ENCODE measurements at places on chromosomes 6 and 20.

GRCh38 chr6:2865694-2866151 lies 24.1 kb upstream of the SERPINB1 start:
- no peak for DNase-seq

GRCh38 chr6:12245360-12245759 lies 44.8 kb upstream of the EDN1 start:
- DNase-seq = no peak

DNA sequence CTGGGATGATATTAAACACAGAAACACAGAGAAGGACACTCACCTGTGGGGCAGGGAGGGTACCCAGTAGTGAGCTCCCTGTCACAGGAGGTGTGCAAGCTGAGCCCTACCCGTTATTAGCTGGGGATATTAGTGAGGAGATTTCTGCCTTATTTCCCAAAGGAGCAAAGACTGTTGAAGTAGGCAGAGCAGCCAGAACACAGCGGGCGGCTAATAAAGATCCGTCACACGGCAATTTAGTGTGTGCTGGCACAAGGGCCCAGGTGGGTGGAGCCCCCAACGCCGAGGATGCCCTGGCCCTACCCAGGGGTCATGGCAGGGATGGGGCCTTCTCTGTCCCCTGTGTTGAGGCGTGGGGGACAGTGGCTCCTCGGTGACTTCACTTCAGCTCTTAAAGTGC lies 8.3 kb downstream of the VSTM2L start:
- no peak for DNase-seq

- no peak for DNase-seq
These were observed 50.2 kb downstream of the STK35 start for GRCh38 chr20:2151858-2152281.

- DNase-seq = peak; percentile 13
These were observed 31.1 kb downstream of the CEBPB start for GRCh38 chr20:50221501-50222308.

DNA sequence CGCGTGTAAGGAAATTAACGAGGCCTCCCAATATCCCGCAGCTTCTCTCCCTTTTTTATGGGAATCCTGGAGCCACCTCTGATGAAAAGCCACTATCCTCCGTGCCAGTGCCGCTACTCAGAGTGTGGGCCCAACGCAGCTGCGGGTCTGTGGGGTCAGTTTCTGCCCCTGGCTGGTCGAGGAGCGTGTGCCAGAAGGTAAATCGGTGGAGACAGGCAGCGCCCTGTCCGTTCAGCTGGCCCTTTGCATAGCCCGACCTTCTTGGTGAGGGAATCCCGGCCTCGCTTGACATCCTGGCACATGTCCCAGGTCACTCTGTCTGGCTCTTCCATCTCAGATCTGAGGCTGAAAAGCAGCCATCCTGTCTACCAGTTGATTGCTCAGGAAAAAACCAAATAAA lies 4.6 kb downstream of the THBS2 start:
- peak; percentile 6 for DNase-seq

DNA sequence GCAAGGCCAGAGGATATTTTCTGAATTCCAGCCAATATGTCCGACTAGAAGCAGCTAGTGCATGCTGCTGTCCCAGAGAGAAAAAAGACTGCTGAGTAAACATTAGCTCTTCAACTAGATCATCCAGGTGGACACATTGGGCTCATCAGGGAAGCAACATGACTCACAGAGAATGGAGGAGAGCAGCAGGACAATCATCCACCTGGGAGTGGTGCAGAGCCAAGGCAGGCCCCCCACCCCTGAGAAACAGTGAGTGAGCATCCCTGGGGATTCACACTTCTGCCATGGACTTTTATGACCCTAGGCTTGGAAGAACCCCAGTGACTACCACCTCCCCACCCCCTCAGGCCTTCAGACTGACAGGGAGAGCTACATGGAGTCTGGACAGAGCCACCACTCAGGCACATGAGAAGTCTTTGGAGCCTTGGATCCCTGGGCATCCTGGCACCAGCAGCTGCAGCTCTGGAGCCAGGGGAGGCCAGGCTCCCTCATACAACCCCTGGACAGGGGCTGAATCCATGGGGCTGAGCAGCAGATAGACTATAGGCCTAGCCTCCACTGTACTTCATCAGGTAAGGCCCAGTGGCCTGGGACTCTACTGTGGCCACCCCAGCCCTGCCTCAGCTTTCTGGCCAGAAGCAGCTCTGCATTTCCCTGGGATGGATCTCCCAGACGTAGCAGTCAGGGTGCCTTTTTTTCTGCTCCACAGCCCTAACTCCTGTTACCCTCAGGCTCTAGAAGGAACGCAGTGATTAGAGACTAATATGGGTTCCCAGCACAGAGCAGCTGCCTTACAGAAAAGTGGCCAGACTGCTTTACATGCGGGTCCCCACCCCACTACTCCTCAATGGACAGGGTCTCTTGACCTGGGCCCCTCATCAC lies 82.9 kb upstream of the RNF217 start:
- DNase-seq = no peak

GRCh38 chr6:27296106-27296783 lies 15.8 kb downstream of the POM121L2 start:
- no peak for DNase-seq

DNA sequence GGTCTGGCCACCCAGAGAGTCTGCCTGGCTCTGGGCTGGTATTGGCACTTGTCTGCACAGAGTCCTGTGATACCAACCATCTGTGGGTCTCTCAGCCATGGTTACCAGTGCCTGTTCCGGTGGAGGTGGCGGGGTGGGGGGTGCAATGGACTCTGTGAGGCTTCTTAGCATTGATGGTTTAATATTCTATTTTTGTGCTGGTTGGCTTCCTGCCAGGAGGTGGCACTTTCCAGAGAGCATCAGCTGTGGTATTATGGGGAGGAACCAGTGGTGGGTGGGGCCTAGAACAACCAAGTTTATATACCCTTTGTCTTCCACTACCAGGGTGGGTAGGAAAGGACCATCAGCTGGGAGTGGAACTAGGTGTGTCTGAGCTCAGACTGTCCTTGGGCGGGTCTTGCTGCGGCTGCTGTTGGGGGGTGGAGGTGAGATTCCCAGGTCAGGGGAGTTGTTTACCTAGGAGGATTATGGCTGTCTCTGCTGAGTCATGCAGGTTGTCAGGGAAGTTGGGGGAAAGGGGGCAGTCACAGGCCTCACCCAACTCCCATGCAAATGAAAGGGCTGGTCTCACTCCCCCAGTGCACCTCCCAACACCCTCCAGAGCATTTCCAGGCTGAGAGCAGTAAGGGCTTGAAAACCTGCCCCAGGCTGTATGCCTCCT lies 117.5 kb downstream of the FLRT3 start:
- no peak for DNase-seq

DNA sequence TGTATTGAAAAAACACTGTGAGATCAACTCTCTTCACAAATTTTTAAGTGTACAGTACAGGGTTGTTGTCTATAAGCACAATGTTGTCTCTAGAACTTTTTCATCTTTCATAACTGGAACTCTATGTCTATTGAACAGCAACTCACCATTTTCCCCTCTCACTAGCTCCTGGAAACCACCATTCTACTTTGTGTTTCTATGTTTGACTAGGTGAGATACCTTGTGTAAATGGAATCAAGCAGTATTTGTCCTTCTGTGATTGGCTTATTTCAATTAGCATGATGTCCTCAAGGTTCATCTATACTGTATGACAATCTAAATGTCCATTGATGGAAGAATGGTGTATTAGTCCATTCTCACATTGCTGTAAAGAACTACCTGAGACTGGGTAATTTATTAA lies 210.1 kb upstream of the FUT9 start:
- no peak for DNase-seq

DNA sequence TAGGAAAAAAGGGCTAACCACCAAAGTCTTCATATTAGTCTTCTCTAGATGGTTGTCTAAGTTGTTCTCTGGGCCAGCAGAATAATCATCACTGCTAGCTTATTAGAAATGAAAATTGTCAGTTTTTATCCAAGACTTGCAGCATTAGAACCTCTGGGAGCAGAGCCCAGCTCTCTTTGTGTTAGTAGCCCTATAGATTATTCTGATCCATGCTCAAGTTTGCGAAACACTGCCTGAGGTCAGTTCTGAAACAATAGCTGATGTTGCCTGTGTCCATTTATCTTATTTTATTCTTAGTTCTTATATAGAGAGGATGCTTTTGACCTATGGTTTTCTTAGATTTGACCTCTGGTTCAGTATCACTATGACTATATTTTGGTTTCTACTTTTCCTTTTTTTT lies 66.9 kb downstream of the BCKDHB start:
- no peak for DNase-seq

DNA sequence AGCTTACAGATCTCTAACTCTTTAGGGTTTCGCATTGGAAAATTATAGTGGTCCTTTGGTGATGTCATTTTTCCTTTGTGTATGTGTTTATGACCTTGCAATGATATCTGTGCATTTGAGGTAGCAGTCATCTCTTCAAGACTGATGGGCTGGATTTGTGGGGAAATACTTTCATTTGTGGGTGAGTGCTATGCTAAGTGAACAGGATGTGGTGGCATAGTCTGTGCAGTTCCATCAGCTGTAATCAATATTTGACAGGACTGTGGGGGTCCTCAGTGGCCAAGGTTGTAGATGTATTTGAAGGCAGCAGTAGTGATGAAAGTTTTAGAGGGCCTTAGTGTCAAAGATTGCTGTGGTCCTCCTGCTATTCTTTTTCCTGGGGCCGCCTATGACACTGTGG lies 79.5 kb downstream of the CYP39A1 start:
- no peak for DNase-seq

DNA sequence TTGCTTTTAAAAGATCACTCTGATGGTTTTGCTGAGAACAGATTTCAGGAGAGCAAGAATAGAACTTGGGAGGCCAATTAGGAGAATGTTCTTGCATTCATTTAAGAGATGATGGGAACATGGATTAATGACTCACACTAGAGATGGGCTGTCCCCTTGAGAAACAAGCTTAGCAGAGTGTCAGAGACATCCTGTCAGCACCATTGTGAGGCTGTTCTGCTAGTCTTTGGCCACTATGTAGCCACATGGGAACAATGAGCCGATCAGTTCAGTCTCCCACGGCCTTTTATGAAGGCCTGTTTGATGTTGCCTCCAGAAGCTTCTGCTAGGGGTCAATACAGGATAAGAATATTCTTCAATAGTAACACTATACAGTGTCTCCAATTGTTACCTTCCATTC lies 113.0 kb upstream of the EYA4 start:
- DNase-seq = no peak

- DNase-seq = no peak
These were observed 353.2 kb downstream of the BTBD3 start for GRCh38 chr20:12270863-12271262.

DNA sequence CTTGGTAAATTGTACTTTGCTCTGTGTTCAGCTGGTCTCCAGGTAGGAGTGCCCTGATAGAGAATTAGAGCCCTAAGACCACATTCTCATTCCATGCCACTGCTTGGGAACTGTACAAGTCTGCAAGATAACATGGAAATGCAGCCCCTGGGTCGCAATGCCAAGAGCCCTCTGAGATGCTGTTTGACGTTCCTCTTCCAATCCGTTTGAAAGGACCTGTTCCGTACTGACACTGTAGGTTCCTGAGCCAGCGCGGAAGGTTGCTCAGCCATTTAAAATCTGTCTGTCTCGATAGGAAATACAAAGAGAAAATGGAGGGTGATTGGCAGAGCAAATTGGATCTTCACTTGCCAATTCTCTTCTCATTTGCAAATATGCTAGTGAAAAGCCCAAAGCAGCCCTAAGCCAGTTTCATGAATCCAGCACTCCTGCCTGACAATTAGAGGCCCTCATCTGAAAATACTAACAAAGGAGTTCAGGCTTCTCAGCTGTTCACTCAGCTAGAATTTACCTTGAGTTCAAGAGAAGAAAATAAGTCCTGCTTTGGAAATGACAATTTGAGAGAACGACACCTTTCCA lies 100.6 kb upstream of the AFDN start:
- no peak for DNase-seq

DNA sequence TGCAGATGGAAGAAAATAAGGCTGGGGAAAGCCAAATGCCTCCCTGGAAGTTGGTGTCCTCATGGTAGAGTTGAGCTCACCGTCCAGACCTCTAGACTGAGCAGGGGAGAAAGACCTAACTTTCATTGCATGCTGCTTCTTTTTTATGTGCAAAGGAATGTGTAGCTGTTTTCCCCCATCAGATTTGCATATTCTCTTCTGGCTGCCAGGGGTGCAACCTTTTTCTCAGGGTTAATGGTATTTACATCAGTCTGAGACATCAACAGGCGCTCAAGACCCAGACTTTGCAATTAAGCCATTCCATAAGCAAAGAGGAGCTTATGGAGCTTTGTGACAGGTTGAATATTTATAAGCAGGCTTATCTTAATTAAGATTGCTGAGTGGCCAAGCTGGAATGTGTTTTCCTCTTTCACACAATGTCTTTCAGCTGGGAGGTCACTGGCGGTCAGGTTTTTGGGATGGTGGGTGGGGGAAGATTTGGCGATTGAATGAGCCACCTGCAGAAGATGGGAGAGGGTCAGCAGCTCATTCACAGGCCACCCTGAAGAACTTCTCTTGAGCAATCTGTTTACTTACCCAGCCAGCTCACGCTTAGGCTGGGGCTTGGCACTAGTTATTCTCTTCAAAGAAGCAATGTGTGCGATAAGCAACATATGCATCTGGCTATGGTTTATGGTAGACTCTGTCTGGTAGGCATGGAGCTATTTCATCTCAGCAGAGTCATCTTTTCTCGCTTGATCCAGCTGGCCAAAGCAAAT lies 88.6 kb downstream of the SCP2D1 start:
- no peak for DNase-seq

DNA sequence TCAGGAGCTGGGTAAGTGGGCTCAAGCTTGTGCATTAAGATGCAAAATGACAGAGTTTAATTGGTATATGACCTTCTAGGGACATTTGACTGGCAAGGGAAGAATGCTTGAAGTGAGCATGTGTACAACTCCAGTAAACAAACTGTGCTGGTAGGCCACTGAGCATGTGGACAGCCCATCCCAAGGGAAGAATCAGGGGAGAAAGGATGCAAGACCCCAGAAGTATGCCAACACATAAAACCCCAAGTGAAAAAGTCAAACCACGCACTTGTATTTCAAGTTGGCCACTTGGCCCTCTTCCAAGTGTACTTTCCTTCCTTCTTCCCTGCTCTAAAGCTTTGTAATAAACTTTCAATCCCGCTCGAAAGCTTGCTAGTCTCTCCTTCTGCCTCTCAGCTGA lies 10.4 kb upstream of the THBD start:
- DNase-seq = no peak

DNA sequence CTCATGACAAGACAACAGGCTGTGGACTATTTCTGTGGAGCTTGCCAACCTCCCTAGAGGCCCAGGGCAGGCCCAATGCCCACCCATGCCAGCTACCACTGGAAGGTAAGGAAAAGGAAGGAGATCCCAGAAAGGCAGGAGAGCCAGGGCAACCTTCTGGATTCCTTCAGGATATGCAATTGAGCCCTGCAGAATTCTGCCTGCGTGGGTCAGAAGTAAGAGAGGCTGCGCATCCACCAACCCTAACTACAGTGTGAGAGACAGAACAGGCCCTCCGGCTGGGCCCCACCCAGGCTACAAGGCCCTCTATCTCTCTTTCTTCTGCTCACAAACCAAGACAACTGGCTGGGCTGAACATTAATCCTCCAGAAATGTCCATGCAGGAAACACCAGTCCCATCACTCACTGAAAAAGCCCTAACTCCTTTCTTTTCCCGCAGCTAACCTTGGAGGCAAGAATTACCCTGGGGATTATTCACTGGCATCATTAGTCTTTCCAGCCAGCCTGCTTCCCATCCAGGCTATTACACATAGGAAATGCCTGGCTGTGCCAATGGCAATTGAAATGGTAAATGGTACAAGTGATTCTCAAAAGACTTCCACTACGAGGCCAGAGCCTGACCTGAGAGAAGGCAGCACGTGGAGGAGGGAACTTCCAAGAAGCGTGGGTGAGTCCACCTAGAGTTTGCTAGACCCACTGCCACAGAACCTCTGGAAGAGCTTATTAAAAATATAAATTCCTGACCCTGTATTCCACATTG lies 15.2 kb downstream of the MAP1LC3A start:
- DNase-seq = no peak

GRCh38 chr6:13913226-13914001 lies 11.3 kb upstream of the RNF182 start:
- DNase-seq = no peak
